Stimulated activated naive CD4-positive, alpha-beta T cell (primary cell): ENCODE measurements at places on chromosomes 2 and 18.

- DNase-seq, result no peak
Observed at GRCh38 chr18:48216639-48217257, 192.4 kb downstream of the ZBTB7C start.

DNA sequence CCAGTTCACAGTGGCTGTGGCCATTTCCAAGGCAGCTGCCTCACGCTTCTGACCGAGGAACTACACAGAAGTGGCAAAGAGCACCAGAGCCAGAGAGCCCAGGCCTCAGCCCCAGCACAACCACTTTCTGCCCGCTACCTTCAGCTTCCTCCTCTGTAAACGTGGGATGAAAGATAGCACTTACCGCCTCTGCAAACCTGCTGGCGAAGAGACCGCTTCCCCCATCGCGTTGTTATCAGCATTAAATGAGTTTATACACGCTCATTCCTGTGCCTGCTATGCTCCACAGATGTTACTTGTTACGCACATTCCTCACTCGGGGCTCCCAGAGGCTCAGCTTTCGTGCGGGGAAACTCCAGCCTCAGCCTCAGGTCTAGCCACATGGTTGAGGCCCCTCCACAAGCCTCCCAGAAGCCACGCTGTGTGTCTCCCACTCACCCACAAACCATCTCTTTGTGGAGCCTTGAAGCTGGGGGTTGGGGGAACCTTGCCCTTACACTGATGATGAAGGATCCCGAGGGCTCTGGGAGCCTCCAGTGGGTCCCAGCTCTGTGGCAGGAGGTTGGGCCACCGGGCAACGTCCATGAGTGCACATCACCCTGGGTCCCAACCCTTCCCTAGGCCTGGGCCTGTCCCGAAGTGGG, 63.3 kb upstream of the SMAD7 start:
- no peak for DNase-seq

- no peak for DNase-seq
Observed at GRCh38 chr2:232586943-232587505, 36.5 kb downstream of the EIF4E2 start.

- DNase-seq, result no peak
Observed at GRCh38 chr18:9708057-9708433, at the start of gene RAB31. RAB31 (plus strand) TSS chr18:9708301; CDS start chr18:9708406, 105 bp downstream.

GRCh38 chr2:8413589-8414135, 268.2 kb upstream of the ID2 start:
- DNase-seq, result no peak

- no peak for DNase-seq
Observed at GRCh38 chr2:3678212-3678611, 20.2 kb downstream of the ALLC start.

DNA sequence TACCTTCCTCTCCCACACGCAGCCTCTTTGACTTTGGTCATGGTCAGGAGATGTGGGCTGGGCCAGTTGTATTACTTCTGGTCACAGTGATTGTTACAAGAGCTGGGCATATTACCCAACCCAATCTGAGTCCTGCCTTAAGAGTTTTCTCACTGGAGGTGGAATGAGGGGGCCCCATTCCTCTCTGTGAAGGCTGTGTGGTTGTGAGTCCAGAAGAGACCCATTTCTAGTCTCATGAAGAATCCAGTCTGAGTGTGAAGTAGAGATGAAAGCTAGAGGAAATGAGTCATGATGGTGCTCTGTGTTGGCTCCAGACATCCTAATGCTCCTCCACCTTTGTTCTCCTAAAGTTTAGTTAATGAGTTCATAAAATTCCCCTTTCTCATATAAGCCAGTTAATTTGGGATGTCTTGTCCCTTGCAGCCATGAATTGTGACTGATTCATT, 50.8 kb upstream of the RASGRP3 start:
- no peak for DNase-seq
